ENCODE measurements at places on chromosomes 11 and 22.

DNA sequence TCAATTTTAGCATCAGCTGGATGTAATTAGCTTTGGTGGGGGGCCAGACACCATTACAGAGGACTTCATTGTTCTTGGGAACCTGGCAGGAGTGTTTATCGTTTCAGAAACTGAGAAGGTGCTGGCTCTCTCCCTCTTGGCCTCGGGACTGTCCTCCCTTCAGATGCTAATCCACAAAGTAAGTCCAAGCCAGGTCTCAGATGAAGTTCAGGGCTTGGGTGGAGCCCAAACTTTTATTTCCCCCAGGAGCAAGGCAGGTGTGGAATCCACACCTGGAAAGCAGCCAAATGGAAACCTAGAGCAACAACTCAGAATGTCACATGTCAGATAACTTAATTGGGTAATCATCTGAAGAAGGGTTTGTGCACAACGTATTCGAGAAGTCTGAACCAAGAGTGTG lies 119.2 kb downstream of the ME3 start:
- no peak for DNase-seq

GRCh38 chr11:86627776-86628455 lies 44.5 kb downstream of the ME3 start:
- no peak for DNase-seq

DNA sequence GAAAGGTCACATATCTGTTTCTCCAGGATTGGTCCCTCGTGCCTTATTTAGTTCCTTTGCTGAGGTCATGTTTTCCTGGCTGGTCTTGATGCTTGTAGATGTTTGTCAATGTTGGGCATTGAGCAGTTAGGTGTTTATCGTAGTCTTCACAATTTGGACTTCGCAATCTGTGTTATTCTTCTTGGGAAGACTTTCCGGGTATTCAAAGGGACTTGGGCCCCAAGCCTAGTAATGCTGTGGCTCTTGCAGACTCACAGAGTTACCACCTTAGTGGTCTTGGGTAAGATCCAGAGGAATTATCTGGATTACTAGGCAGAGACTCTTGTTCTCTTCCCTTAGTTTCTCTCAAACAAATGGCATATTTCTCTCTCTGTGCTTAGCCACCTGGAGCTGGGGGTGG lies 223.5 kb downstream of the GRIK4 start:
- DNase-seq, result no peak

DNA sequence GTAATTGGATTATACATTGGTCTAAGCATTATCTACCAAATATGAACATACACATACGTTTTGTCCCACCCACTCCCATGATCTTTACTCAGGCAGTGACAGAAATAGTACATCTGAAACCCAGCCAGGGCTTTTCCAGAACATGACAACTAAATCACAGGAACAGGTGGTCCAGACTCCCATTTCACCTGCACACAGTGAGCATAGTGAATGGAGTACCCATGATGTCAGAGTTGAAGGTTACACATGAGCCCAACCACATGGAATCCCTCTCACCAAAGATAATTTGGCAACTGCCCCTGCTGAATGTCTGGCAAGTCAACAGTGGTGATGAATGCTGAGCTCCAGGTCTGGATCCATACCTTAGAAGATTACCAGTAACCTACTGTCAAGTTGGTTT lies 411.9 kb upstream of the LUZP2 start:
- DNase-seq, result no peak

- DNase-seq, result no peak
These were observed 34.8 kb downstream of the TSG101 start for GRCh38 chr11:18491924-18492323.
